ENCODE measurements at places on chromosomes 2 and 18. TPM values are rescaled to one million over a fixed set of nuclear protein-coding genes. Genes with fewer than 3 reads are reported as not detected.

Gene CFC1
- total RNA-seq: not detected

Gene REG3G
- not detected for total RNA-seq

Gene ACMSD
- not detected for total RNA-seq

Gene POMC
- total RNA-seq: 5.8 TPM

Gene RTN4
- 91.2 TPM for total RNA-seq

Gene CHCHD5
- total RNA-seq: 39.6 TPM

Gene IL18RAP
- total RNA-seq: 6.8 TPM

GRCh38 chr2:197145471-197146056, 165.0 kb downstream of the ANKRD44 start:
- peak overlapping the region; percentile 80 for H3K27ac ChIP-seq
- no peaks in the 10 kb centered on the region for H3K27me3 ChIP-seq
- H3K36me3 ChIP-seq: peaks cover 52% of the 10 kb centered on the region
- no peak overlapping the region for H3K4me3 ChIP-seq
- H3K4me1 ChIP-seq: peaks cover 58% of the 10 kb centered on the region

DNA sequence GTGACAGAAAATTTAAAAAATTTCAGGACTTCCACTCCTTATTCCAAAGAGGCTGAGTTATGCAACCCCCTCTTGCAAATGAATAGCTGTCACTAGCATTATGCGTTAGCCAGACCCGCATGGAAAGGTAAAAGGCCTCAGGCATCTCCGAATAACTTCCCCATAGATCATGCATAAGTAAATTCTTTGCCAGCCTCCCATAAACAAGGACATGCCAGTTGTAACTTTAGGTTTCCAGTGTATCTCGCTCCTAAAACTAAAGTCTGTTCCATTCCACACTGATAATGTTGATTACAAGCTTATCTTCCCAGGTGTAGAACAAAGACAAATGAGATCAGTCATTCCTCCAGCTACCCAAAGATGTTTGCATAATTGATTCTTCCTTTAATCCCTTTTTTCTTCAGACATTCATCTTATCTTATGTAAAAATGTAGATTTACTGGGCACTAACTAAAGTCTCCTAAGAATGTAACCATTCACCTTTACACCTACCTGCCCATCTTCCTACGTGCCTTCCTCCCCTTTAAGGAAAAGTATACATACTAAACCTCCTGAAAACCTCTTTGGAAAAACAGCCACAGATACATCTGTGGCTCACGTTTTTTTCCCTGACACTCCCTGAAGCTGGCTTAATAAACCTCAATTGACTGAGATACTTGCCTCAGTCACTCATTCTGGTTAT, 13.6 kb upstream of the NFU1 start:
- H3K4me1 ChIP-seq: peaks cover 13% of the 10 kb centered on the region
- H3K36me3 ChIP-seq: no peaks in the 10 kb centered on the region
- no peak overlapping the region for H3K4me3 ChIP-seq
- H3K27ac ChIP-seq: no peak overlapping the region
- H3K27me3 ChIP-seq: peaks cover 7% of the 10 kb centered on the region

- no peak overlapping the region for H3K4me3 ChIP-seq
- H3K27ac ChIP-seq: no peak overlapping the region
- peaks cover 3% of the 10 kb centered on the region for H3K36me3 ChIP-seq
- peaks cover 13% of the 10 kb centered on the region for H3K4me1 ChIP-seq
These were observed 105.1 kb downstream of the MSH2 start for GRCh38 chr2:47508080-47508479.

GRCh38 chr18:63306819-63307550, 12.6 kb downstream of the BCL2 start:
- DNase-seq: no peak
- peaks cover 64% of the 10 kb centered on the region for H3K36me3 ChIP-seq

DNA sequence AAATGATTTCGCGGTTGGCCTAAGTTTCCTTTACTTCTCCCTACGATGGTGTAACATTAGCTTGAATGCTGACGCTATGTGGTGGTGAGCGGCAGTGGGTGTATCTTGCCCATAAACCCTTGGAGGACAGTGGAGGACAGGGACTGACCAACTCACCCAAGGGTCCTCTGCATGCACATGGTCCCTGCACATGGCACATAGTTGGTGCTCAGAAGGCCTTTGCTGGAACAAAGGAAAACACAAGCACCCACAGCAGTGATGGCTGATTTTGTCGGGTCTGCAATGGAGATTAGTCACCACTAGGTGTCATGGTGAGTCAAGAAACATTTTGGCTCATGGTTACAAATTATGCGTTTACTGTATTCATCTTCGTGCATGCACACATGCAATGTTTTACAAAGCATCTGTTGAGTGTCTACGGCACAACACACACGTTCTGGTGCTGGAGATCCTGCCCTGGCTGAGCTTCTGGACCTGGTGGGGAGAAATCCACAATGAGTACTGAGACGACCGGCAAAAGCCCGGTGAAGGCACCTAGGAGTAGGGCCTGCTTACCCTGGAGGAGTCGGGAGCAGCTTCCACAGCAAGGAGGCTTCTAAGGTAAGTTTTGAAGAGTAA, 44.0 kb downstream of the PDCL3 start:
- peaks cover 9% of the 10 kb centered on the region for H3K4me1 ChIP-seq
- no peak overlapping the region for H3K27ac ChIP-seq
- peaks cover 4% of the 10 kb centered on the region for H3K27me3 ChIP-seq
- peak; percentile 21 for DNase-seq

DNA sequence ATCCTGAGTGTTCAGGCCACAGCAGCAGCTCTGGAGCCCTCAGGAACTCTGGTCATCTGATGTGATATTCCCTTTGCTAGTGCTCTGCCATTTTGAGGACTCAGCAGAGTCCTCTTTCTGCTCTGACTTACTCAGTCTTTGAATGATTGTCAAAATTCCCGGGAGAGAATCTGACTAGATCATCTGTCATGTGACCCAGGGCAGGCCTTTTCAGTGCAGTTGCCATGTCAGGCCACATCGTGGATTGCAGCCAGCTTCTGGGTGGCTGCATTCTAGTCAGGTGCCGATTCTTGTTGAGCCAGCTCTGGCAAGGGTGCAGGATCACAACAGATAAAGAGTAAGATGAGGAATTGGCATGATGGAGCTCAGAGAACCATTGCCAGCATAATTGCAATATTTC, 795.6 kb downstream of the CPS1 start:
- no peak overlapping the region for H3K4me3 ChIP-seq
- no peaks in the 10 kb centered on the region for H3K27me3 ChIP-seq
- DNase-seq: no peak
- no peak overlapping the region for H3K27ac ChIP-seq
- no peaks in the 10 kb centered on the region for H3K36me3 ChIP-seq

DNA sequence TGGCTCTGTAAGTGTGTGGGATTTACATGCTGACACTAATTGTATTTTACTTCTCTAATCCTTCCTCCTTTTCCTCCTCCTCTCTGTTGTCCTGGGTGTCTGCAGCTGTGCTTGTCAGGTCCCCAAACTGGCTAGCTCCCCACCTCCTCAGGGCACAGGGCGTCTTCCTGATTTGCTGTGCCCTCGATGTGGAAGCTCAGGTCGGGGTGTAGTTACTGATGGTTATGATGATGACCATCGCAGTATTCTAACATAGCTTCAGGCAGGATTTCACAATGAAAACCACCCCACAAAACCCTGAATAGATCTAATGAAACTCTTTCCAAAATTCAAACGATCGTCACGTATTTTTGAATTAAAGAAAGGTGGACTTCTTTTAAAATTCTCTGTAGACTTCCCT, 428.4 kb downstream of the TGIF1 start:
- no peak for DNase-seq
- no peak overlapping the region for H3K27ac ChIP-seq
- H3K4me3 ChIP-seq: no peak overlapping the region
- no peaks in the 10 kb centered on the region for H3K36me3 ChIP-seq
- no peaks in the 10 kb centered on the region for H3K4me1 ChIP-seq

- peaks cover 40% of the 10 kb centered on the region for H3K36me3 ChIP-seq
- H3K27me3 ChIP-seq: no peaks in the 10 kb centered on the region
- no peak overlapping the region for H3K27ac ChIP-seq
- no peak for DNase-seq
These were observed 42.8 kb downstream of the TRAPPC12 start for GRCh38 chr2:3422161-3422779.

DNA sequence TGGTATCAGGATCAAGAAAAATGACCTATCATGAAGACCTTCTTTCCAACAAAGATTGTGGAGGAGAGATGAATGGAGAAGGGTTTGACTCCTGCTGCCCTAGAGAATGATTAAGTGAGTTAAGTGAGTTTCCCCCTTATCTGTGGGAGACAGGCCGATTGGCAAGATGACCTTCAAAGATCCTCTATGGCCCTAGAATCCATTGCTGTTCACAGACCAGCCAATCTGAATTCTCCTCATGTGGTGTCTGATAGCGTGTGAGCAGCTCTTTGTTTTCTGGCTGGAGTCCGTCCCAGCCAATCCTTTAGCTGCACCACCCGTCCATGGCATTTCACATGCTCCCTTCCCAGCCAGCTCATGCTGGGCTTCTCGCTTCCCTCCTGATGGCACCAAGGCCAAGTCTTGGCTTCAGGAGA, 79.4 kb downstream of the MARCHF4 start:
- no peaks in the 10 kb centered on the region for H3K36me3 ChIP-seq
- H3K4me3 ChIP-seq: no peak overlapping the region
- peaks cover 1% of the 10 kb centered on the region for H3K27me3 ChIP-seq

All from activated T-helper 2 cell treated with anti-CD3 and anti-CD28 coated beads, Interferon-gamma antibody, Interleukin-2, Interleukin-4, amounts not matched to agents 10 μg/mL and 5 μg/mL and 100 μg/mL, durations not matched to agents 14 hours and 24 hours and 36 hours (primary cell).